ENCODE measurements at places on chromosomes 13 and 19.

DNA sequence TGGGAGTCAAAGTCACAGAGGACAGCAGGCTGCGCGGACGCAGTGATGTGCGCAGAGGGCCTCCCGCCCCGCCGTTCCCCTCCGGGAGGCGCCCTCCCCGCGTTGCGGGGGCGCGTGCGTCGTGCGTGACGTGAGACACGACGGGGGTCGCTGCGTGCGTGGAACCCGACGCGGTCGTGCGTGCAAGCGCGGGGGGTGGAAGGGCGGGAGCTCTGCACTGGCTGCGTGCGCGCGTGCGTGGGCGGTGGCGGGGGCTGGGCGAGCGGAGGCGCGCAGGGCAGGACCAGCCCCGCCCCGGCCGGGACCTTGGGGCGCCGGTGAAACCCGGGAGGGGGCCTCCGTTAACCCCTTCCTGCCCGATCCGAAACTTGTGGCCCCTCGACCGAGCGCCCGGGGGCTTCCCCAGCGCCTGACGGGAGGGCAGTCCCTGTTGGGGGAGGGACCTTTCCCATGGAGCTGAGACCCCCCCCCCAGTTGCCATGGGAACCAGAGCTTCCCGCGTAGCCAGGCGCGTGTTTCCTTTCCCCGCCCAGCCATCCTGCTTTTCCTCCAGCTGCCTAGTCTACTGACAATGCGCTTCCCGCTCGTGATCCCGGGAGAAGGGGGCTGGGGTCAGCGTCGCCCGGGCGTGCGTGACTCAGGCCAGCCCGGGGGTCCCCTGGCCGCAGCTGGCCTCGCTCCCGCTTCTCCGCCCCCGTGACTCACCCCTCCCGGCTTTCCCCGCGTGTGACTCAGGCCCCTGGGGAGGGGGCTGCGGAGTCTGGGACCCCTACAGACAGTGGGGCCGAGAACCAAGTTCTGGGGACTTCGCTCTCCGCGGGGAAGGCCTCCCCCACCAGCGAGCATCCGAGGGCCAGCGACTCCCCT, 7.3 kb upstream of the HOOK2 start:
- DNase-seq: peak; percentile 83

DNA sequence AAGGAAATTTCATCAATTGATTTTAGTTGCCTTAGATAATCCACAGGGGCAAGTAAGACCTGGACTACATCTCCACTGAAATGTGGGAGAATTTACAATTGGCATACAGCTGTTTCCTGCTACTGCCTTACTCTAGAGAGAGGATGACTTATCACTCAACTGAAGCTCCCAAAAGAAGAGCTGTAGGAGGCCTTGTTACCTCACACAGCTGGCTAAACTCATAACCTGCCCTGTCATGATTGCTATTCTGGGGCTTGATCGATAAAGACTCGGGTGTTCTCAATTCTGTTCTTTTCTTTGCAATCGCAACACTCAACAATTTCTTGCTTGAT, 1396.4 kb downstream of the EFNB2 start:
- DNase-seq: no peak

DNA sequence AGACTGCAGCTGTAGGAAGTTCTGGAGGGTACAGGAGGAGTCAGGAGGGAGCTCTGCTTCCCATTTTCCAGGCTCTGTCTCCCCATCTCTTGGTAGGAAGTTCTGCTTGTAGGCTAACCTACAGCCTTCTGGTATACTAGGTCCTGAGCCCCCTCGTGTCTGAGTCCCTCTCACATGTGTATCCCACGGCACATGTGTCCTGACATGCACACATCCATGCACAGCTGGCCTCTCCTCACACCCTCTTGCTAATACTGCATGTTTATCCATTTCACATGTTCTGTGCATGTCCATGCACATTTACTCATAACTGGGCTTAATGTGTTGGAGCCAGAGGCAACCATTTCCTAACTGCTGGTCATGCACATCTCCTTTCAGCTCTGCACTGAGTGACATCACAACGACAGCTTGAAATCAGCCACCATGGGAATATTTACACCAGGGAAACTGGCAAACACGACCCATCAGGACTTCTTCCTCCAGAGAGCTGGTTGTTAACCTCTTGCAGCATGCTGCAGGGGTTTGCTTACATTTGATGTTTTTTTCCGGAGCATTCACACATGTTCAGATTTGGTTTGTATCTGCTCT, 3.0 kb downstream of the CD209 start:
- DNase-seq: no peak

GRCh38 chr13:112071102-112071722, 4.3 kb downstream of the SOX1 start:
- no peak for DNase-seq

- no peak for DNase-seq
Observed at GRCh38 chr13:106118996-106119395, 416.5 kb downstream of the EFNB2 start.

- no peak for DNase-seq
Observed at GRCh38 chr13:45138282-45138681, 18.0 kb downstream of the GTF2F2 start.

- DNase-seq: no peak
Observed at GRCh38 chr13:100356889-100357288, 231.7 kb downstream of the GGACT start.

GRCh38 chr13:76823969-76824368, 62.2 kb downstream of the KCTD12 start:
- no peak for DNase-seq

DNA sequence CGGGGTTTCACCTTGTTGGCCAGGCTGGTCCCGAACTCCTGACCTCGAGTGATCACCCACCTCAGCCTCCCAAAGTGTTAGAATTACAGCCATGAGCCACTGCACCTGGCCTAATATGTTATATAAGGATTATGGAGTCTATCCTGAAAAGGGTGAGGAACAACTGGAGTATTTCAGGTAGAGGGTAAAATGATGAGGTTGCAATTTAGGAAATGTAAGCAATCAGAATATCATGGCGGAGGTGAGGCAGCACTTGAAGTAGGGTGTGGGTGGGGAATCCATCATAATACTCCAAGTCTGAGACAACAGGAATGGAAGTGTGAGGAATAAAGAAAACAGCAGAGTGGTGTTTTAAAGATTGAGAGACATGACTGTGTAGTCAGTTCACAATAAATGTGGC, 582.2 kb downstream of the FGF9 start:
- DNase-seq: no peak

DNA sequence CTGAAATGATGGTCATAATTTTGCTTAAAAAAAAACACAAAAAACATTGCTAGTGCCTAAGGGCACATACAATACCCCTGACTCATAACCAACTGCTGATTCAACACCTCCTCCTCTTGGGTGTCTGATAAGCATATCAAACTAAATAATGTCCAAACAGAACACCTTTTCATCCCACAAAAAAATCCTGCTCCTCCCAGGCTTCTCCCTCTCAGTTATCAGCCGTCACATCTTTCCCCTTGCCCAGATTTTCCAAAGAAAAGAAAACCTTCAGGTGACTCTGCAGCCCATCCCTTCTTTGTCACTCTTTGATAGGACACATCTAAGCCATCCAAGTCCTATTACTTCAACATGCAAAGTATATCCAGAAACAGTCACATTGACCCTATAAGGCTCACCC, 46.9 kb downstream of the ABCC4 start:
- DNase-seq: no peak

- DNase-seq: no peak
Observed at GRCh38 chr13:26629260-26629825, 71.9 kb downstream of the WASF3 start.

- DNase-seq: no peak
Observed at GRCh38 chr19:45920458-45920857, 5.9 kb upstream of the NANOS2 start.

Data from stimulated activated CD8-positive, alpha-beta memory T cell treated with anti-CD3 and anti-CD28 coated beads, Interleukin-12 subunit alpha, Interleukin-12 subunit beta, amount 100 ng/mL, for 1 hour (primary cell).